ENCODE measurements at places on chromosomes 11 and 22.

DNA sequence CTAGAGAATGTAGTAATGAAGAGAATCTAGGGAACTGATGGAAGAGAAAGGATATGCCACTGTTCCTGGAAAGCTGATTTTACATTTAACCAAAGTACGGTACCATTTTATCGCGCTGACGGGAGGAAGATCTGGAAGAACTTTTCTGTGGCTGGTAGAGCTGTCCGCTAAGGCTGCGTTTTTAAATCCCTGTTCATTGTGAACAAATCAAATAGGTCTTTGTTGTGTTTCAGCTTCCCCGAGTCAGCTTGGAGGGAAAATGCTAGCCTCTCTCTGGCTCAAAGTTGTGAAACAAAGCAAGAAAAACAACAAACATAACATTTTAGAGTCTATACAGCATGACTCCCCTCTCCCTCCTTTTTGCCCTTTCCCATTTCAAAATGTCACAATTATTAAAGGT is 34.4 kb downstream of the FBXO7 start:
- no peak for DNase-seq

- DNase-seq = no peak
These were observed 7.3 kb upstream of the SYT7 start for GRCh38 chr11:61587951-61588727.

GRCh38 chr22:47308886-47309285 is 546.4 kb downstream of the TBC1D22A start:
- DNase-seq = no peak

- DNase-seq = no peak
These were observed 211.4 kb upstream of the NARS2 start for GRCh38 chr11:78786086-78786485.

DNA sequence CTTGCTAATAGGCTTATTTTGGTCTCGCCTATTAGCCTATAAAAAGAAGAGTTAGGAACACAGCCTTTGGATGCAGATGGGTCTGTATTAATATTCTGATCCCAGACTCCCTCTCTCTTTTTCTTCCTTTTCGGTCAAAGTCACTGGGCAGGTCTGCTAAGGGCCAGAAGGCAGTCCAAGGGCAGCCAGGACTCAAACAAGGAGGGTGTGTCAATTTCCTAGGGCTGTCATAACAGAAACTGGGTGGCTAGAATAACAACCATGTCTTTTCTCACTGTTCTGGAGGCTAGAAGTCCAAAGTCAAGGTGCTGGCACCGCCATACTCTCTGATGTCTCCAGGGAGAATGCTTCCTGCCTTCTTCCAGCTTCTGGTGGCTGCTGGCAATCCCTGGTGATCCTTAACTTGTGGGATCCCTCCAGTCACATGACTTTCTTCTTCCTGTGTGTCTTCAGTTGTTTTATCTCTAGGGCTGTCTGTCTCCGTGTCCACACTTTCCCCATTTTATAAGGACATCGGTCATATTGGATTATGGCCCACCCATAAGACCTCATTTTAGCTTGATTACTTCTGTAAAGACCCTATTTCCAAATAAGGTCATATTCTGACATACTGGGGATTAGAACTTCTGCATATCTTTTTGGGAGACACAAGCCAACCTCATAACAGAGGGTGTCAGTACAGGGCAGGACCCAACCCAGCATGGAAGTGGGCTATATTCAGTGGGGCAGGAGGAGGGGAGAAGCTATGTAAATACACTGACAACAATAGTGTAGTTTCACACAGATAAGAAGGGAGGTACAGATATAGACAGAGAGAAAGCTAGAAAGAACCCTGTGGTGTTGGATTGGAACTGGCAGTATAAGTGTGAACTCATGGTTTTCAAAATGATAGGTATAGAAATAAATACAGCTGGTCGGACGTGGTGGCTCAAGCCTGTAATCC is 5.9 kb upstream of the CSF2RB start:
- DNase-seq = no peak

DNA sequence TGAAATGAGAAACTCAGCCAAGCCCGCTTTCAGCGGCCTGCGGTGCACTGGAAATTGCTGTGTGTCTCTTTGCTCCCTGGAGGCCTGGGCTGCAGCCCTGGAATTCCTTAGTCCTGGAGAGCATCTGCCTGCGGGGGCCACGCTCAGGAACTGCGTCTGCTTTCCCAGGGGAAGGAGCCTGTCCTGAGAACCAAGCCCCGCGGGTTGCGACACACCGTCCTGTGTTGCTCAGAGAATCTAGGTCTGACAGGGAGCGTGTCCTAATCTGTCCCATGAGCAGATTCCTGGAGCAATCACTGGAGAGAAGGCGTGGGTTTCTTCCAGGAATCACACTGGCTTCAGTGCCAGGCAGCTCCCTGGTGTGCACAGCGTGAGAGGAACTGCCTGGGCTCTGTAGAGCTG is 708.1 kb downstream of the BRD1 start:
- peak; percentile 49 for DNase-seq

DNA sequence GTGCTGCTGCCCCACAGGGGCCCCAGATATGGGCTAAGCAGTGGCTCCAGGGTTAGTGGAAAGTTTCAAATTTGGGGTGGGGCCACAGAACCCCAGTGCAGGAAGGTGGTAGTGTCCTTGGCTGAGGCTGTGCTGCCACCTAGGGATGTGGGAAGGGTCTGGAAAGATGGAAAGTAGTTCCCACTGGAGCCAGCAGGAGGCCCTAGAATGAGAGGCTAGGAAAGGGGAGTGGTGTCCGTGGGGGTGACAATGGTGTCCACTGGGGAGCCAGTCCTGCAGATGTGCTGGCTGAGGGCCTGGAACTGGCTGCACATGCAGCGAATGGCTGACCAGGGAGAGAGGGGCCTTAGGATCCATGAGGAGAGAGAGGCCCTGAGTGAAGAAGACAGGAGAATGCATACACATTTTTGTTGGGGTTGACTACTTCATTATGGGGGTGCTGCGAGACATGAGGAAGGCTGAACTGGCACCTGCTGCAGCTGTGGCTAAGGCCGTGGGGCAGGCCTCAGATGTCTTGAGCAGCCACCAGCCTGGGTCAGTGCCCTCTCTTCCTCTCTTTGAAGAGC is 21.1 kb downstream of the RFPL3 start:
- DNase-seq = no peak

DNA sequence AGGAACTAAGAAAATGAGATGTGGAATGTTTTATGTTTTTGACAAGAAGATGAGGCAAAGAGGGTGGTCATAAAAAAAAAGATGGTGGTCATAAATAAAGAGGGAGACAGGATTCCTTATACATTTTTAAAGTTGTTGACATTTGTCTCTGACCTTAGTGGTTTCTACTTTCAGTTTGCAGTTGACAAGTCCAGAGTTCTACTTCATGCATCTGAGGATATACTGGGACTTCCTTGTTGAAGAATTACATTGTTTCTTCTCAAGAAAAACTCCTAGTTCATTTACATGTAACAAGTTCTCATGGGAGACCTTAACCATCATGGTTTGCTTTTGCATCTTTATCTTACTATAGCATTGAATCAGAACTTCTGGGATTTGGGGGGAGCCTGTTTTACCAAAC is 1.2 kb downstream of the OR6X1 start:
- DNase-seq = no peak

GRCh38 chr22:31915586-31915985 is 28.7 kb upstream of the YWHAH start:
- DNase-seq = no peak

GRCh38 chr11:72389116-72389515 is 45.2 kb downstream of the CLPB start:
- DNase-seq = no peak

GRCh38 chr22:29623553-29624169 is 20.2 kb downstream of the NF2 start:
- DNase-seq = no peak

DNA sequence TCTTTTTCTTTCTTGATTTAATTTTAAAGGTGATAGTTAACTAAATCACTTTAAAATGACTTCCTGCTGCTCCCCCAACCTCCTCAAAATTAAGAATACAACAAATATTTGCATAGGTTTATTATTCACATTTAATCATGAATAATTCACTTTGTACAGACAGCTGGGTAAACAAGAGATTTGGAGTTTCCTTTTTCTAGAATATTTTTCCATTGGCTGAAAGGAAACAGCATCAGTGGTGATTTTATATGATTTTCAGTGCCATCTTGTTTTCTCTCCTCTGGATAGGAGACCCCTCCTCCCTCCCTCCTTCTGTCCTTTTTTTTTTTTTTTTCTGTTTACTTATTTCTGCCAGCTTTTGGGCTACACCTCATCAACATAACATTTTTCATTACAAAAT is 60.5 kb downstream of the LIF start:
- peak; percentile 69 for DNase-seq

DNA sequence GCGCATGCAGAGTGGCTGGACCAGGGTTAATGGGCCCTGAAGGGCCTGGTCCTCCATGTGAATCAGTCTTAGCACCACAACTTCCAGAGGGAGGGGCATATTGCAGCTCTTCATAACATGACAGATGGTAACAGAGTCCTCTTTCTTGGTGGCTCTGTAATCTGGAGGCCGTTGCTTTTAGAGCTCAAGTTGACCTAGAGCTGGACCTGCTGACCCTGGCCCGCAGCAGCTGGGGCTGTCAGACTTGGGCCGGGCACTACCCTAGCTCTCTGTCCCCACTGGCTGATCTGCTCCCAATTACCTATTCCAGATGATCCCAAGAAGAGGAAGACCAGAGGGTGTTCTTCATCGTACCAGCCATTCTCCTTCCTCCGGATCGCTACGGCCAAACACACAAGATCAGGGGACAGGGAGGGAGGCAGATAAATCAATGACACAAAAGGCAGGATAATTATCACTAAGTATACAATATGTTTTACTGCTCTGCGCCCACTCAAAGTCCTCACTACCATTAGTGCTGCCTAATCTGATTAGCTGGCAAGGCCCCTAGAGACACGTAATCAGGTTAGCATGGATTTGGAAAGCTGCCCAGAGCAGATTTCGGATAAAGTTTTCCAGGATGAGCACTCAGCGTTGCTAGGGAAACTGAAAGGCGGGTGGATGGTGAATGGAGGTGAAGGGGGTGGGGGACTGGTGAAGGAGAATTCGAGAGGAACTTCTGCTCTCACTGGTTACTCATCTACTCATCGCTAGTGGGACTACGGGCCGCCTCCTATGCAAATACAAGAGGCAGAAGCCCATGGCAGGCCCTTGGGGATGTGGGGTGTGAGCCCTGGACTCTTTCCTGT is 64.5 kb upstream of the PHOX2A start:
- DNase-seq = peak; percentile 98

GRCh38 chr11:124276081-124276480 is 19.9 kb downstream of the OR8G5 start:
- no peak for DNase-seq

GRCh38 chr22:35329114-35329847 is 29.6 kb downstream of the TOM1 start:
- DNase-seq = no peak

GRCh38 chr11:2088746-2089535 is 50.2 kb downstream of the IGF2 start:
- DNase-seq = no peak

DNA sequence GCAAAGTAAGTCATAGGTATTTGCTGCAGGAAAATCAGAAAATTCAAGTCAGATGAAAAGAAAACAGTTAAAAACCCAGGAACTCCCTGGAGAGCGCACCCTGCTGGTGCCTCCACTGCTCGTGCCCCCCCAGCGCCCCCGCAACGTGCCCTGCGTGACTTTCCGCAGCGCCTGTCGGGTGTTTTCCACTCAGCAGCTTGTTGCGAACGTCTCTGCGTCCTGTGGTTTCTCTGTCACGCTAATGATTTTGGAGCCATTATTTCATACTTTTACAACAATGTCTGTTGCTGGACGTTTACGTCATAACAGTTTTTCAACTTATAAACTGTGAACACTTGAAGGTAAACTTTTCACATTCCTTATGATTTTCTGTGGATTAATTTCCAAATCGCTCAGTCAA is 5.0 kb downstream of the CRELD2 start:
- no peak for DNase-seq

DNA sequence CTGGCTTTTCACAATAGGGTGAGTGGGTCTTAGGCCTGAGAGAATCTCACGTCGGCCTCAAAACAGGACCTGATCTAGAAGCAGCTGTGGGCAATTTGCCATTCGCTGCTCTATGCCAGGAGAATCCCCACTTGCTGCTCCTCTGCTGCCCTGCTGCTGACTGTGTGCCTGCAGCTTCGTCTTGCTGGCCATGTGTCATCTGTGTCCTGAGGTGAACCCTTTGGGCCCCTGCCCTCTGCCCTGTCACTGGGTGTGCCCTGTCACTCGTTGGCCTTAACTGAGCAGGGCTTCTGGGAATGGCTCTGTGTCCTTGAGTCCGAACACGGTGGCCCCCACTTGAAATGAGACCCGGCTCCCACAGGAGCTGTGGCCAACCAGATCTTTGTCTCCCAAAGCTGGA is 6.2 kb downstream of the NAA40 start:
- no peak for DNase-seq

DNA sequence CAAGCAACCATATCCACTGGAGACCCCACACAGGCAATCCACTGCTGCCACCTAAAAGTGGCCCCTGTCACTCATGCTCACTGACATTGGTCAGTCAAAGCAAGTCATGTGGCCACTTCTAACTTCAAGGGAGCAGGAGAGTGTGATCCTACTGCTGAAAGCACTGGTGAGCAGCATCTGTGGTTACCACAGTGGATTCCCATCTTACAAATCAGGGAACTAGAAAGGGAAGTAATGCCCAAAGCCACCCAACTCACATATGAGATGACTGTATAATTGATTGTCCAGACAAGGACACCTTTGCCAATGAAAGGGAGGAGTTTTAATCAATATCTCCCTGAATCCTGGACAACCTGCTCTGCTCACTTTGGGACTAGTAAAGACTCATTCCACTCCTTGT is 17.7 kb downstream of the RCN1 start:
- no peak for DNase-seq

DNA sequence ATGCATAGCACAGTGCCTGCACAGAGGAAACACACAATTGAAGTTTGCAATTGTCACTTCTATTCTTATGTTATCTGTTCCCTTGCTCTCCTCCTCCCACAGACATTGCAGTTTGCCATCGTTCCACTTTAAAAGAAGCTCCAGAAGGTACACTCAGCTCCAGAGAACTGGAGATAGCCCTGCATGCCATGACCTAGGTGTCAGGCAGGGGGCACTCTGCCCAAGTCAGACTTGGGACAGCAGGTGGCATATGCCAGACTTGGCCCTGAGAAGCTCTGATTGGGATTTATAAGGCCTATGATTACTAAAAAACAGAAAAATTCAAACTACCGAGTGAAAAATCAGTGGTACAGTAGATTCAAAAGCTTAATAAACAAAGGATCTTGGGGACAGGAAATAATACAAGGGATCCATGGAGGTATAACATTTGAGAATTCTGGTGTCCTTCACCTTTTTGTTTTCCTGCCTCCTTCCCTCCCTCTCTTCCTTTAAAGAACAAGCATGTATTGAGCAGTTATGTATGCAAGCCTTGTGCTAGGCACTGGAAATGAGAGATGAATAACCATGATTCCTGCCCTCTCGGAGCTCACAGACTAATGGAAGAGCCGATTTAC is 40.0 kb downstream of the TENM4 start:
- no peak for DNase-seq

All from COR-L47 (cell line).